ENCODE measurements at places on chromosomes 4 and X.

DNA sequence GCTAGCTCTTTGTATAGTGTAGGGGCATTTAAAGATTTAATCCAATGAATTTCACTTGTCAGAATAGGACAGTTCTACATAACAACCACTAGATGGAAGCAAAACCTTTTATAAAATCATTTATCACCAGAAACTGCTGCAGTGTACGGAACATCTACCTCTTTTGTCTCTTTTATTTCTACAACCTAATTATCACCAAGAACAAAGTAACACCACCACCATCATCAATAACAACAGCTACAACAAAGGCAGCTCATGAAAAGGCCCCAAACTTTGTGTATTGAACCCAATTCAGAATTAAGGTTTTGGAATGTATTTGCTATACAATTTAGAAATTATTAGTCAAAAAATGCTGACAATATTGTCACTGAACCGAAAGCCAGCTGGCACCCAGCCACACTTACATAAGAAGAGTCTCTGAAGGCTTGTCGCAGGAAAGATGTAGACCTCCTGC is 260.9 kb upstream of the RPS6KA3 start:
- DNase-seq = no peak

DNA sequence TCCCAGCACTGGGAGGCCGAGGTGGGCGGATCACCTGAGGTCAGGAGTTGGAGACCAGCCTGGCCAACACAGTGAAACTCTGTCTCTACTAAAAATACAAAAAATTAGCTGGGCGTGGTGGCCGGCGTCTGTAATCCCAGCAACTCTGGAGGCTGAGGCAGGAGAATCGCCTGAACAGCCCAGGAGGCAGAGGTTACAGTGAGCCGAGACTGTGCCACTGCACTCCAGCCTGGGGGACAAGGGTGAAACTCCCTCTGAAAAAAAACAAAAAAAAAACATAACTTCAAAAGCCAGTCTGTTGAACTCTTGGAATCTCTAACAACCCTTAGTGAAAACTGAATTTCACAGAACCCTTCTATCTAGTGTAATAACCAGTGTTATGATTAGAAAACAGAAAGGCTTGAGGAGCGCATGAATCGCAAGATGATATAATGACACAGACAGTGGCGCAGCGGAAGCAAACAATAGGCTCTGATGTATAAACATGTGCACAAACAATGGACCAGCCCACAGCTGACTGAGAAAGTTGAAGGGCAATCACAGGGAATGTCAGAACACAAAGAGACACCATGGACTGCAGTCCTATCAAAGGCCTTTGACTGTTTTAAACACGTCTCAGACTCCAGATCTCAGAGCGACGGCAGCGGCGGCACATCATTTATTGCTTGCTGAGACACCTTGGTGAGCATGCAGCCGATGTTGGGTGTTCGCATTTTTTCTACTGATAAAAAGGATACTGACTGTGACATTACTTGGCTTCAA is 81.6 kb downstream of the NSUN7 start:
- no peak for DNase-seq

DNA sequence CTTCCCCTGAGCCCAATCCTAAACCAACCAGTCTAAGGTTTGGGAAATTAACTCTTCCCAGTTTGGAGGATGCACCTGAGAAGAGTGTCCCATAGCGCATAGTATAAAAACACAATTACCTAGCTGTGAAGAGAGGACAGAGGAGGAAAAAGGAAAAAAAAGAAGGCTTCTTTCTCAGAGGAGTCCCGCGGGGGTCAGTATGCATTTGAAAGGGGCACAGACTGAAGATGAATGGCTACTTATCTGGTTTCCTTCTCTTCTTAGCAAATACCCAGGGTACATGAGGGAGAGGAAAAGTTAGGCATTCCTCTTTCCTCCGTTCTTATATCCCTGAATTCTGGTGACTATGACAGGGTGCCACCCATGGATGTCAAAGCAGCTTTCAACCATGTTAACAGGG is 96.9 kb downstream of the TMEM47 start:
- no peak for DNase-seq

- DNase-seq = no peak
Measured at GRCh38 chrX:123959281-123960063, 2.0 kb upstream of the STAG2 start.

DNA sequence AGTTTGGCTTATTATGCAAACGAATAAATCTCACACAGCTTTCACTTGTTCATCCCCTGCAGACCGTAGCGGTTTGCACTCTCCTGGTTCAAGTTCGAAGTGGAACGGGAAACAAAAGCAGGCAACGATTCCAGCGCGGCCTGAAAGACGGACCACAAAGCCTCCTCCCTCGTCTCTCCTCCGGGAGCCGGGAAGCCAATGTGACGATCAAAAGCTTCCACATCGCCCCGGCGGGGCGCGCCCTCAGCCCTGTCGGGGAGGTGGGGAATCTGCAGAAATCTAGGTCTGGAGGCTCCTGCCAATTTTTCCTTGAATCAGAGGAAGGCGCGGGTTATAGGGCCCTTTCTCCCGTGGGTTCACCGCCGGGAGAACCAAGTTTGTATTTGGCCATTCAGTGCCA is 16.9 kb upstream of the ZIC3 start:
- DNase-seq = no peak

GRCh38 chr4:41044165-41044564 is 170.2 kb downstream of the APBB2 start:
- no peak for DNase-seq

DNA sequence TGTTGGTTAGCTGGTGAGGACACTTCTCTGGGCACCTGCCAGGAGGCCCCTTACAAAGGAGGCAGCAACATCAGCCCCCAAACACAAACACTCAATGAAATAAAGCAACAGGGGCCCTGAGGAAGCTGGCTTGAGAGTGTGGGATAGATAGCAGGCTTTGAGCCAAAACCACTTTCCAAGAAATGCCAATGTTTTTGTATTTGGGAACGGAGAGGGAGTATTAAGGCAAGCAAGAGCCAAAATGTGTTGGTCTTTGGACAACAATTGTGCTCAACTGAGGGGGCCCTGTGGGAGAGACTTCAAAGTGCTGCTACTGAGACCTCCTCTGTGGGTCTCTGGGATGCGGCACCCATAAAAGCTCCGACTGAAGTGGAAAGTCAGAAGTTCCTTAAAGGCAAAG is 41.0 kb downstream of the RAI2 start:
- no peak for DNase-seq

- no peak for DNase-seq
Measured at GRCh38 chrX:55924574-55924973, 207.0 kb downstream of the RRAGB start.

DNA sequence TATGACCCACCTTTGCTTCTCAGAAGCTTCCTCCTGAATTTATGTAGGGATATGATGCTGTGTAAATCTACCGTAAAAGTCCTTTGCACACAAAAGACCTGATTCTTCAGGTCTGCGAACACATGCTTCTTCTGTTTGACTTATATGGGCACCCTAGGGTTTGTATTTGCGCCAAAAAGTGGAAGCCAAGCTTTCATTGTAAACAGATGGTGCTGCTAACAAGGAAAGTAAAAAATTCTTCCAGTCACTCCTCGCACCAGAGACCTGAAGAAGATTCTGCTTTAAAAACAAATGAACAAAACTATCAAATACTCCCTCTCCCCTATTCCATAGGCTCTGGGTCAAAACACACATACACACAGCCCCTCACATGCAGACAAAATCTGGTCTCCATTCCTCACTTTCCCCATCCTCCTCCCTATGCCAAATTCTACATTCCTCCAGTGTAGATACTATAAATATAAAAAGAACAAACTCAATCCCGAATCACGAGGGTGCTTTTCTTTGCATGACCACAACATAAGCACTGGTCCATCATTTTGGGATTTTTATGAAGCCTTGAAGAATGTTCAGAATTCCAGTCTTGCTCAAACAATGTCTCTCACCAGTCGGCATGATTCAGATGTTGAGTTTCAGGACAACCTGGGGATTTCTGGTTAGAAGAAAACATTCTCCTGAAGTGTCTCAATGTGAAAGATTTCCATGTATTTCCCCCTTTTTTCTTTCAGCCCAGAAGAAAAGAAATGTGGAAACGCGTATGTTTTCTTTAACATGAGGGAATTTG is 125.1 kb downstream of the PALLD start:
- no peak for DNase-seq

DNA sequence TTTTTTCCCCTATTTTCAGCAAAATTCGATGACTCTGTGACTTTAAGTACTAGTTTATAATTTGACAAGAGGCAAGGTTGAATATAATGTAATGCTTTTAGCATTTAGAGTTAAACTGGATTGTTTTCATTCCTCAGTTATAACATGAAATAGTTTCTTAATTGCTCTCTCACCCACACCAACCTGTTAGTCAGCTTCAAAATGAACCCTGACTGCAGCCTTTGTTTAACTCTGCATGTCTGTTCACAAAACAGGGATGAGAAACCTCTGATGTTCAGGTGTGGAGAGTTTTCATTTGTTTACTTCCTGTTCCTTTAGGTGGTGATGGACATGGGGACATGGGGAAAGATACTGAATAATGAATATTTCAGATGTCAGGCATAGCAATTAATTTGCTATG is 49.9 kb upstream of the MND1 start:
- no peak for DNase-seq

DNA sequence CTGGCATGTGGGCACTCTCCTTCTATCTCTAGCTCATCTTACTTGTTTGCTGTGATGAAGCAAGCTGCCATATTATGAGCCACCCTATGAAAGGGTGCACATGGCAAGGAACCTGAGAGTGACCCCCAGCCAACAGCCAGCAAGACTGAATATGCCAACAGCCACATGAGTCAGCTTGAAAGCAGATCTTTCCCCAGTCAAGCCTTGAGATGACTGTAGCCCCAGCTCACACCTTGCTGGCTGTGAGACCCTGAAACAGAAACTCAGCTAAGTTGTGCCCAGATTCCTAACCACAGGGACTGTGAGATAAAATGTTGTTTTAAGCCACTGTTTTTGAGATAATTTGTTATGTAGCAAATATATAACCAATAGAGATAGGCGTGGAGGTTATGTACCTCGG is 36.2 kb downstream of the KDM5C start:
- no peak for DNase-seq
